ENCODE measurements at places on chromosomes 12 and 14.

DNA sequence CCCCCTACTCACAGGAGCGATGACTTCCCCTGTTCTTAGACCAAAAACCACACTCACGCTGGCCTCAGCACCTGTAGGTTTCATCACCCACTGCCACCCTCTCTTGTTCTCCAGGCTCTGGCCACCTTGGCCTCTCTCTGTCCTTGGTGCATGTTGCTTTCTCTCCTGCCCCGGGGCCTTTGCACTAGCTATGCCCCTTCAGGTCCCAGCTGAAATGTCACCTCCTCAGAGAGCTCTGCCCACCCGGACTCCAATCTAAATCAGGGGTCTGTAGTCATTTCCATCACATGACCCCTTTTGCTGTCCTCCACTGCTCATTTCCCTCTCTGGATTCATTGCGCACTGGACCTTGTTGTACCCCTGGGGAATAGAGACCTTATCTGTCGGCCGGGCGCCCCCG, 8.2 kb upstream of the TRPV4 start:
- no peak for DNase-seq

- no peak for DNase-seq
These were observed 211.4 kb downstream of the SSPN start for GRCh38 chr12:26406813-26407212.

DNA sequence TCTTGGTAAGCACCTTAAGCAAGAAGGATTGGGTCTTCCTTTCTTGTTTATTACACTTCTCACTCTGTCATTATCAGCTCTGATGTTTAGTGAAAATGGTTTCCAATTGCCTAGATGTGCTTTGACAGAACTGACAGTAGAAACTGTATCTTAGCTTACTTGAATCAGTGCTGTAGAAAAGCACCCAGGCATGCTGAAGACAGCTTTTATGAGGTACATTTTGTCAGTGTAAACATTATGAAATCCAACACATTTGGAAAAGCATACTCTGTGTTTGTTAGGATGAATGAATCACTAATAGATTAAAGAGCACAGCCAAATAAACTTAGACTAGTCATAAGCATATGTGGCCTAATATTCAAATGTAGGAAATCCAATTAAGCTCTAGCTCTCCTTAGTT, 290.2 kb upstream of the NPAS3 start:
- no peak for DNase-seq

- DNase-seq, result no peak
These were observed 204.9 kb downstream of the DAD1 start for GRCh38 chr14:22384167-22384549.

DNA sequence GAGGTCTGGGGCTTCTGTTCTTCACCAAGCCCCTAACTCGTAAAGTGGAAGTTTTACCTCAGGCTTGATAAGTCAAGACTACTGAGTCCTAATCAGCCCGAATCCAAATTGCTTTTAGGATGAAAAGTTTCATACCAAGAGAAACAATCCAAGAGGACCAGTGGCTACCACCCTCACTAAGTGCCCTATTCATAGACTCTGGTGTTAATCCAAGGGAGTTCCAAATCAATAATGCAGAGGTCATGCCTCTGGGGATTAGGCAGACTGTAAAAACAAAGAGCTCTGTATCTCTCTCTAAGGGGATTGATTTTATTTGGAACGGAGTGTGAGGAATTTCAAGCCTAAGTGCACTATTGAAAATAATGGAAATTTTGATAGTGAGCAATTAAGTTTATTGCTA, 76.3 kb upstream of the LMNTD1 start:
- DNase-seq, result no peak

GRCh38 chr14:100776681-100777365, 49.1 kb upstream of the MEG3 start:
- no peak for DNase-seq

DNA sequence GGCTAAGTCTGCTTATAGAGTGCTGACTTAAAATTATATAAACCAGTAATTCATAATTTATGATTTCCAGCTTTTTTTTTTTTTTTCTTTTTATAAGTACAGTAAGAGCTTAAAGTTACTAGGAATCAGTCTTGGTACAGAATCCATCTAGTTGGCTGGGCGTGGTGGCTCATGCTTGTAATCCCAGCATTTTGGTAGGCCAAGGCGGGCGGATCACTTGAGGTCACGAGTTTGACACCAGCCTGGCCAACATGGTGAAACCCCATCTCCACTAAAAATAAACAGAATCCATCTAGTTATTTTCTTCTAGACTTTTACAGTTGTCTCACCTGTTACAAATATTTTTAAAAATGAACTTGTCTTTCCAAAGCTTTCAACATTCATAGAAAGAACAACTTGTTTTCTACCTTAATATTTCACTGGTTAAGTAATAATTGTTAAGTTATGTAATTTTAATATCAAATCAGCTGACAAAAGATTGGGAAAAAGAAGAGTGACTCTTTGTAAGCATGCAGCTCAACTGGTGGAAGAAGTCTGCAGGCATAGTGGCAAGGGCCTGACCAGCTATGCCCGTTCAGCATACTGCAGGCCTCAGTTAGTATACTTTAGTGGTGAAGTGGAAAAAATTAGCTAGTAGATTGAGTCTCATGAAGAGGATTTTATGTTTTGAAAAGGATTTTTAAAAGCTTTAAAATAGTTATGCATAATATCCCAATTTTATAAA, 17.4 kb upstream of the PSMA3 start:
- no peak for DNase-seq

DNA sequence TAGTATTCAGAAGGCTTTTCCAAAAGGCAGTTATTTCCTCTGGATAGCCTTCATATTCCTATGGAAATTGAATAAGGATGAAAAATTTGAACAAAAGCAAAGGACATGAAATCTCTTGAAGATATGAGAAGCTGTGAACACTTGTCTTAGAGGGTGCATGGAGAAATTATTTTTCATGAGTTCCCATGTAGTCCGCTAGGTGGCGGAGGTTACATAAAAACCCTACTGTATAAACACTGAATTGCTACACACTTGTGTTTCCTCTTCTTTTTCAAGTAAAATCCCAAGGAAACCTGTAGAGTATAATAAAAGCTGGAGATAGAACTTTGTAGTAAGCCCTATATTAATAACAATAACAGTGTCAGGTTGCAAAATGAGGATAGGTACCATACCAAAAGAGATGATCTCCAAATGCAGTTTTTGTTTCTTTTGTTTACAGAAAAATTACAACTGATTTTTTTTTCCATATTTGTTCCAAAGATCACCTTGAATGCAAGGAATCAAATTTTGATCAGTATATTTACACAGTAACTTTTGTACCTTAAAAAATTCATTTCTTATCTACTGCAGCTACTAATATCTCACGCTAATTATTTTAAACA, 37.8 kb upstream of the OR4E1 start:
- DNase-seq, result no peak
